ENCODE measurements at places on chromosomes 7 and 10.

DNA sequence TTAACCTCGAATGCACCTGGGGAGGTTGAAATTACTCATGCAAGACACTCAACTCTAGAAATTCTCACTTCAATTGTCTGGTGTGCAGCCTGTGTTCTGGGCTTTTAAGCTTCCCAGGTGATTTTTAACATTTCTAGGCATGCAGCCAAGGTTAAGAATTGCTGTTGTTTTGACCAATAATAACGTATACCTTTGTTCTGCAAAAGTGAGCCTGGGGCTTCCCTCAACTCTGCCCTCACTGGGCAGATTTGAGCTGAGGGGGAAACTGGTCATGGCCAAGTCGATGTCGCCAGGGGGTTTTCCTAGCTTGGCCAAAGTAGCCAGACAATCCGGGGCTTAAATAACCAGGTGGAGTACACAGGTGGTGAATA lies 568 bp downstream of the PRSS2 start:
- no peak for DNase-seq

DNA sequence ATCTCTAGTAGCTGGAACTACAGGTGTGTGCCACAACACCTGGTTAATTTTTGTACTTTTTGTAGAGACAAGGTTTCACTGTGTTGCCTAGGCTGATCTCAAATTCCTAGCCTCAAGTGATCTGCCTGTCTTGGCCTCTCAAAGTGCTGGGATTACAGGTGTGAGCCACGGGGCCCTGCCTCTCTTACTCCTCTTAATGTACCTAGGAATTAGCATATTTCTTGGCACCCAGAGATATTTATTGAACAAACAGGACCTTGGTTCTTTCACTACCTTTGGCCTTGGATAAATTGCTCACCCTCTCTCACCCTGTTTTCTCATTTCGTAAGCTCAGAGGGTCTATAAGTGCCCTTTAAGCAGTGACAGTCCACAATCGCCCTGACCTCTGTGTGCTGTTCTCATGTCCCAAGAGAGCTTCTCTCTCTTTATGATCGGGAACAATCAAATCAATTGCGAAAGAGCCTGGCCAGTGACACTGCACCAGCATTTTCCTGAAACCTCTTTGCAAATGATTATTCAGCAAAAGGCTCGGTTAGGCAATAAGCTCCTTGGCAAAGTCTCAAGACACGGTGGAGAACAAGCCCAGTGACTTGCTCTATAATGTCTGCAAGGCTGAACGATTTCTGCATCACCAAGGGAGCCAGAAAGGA lies 117.7 kb downstream of the APBB1IP start:
- DNase-seq, result no peak

DNA sequence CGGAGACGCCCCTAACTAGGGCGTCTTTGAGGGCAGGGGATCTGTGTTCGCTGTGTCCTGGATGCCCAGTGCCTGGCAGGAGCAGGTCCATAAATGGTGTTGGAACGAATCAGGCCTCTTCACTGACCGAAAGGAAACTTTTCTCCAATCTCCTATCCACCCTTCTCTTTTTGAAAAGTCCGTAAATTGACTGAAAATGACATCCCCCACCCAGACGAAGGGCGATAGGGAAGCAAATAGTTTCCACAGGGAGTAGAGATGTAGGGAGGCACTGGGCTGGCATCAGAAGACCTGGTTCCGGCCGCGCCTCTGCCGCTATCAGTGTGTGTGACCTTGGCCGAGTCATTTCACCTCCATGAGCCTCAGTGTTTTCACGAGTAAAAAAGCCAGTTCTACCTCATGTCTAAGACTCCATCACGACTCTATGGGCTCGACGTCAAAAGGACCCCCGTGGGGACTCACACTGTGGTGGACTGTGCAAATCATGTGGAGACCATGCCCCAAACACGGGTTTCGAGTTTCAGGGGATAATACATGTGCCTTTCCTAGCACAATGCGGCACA lies 497 bp upstream of the RAB11FIP2 start:
- no peak for DNase-seq

DNA sequence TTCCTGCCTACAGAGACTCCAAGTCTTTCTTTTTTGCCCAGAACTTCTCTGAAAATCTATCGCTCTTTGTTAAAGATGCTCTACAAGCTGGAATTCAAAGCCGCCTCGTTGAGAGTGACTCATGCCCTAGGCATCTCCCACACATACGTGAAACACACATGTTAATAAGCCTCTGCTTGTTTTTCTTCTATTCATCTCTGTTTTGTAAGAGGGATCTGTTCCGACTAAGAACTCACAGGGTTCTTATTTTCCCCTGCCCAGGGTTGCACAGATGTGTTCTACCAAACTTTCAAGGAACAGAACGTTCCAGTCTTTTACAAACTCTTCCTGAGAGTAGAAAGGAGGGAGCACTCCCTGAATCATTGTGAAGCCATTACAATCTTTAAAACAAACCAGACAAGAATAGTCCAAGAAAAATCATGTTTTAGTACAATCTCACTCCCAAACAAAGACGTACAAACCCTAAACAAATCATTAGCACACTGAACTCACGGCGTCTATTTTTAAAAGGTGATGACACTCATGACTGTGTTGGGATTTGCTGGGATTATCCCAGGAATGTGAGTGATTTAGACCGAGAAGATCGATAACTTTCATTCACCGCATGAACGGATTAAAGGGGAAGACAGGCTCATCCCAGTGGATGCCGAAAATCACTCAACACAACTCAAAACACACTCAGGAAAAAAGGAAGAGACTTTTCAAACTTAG lies 55.3 kb upstream of the INPP5A start:
- DNase-seq, result peak; percentile 82

GRCh38 chr7:1591396-1591795 lies 21.6 kb upstream of the PSMG3 start:
- no peak for DNase-seq

Data from NCI-H460 (cell line).